ENCODE measurements at places on chromosomes 16 and 17.

DNA sequence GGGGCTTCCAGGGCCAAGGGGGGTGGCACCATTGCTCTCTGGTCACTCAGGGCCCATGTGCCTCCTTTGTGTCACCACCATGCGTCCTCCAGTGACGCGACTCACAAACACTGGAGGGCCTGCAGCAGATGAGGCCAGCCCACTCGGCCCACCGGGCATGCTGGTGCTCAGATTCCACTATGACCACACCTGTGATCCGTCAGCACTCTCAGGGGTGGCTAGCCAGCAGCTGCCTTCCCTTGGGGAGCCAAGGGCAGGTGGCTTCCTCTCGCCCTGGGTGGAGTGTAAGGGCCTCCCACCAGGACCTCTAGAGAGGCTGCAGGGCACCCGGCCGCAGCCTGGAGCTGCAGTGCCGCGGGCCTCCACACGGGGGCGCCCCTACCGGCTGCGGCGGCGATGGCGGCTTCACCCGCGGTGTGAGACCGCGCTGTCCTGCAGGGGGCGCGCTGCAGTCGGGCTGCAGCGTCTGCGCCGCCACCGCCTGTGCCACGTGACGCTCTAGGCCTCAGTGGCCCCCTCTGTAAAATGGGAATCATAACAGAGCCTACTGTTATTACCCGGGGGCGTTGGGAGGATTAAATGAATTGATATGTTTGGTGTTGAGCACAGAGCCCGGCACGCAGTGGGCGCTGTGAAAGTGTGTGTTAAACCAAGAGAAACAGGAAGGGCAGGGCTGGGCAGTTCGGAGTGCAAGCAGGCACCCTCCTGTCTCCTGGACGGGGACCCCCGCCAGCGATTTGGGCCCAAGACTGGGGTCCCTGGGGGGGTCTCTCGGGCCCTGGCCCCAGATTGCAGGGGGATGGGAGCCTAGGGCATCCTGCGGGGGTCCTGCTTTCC, 192.4 kb upstream of the GSE1 start:
- no peak for DNase-seq

DNA sequence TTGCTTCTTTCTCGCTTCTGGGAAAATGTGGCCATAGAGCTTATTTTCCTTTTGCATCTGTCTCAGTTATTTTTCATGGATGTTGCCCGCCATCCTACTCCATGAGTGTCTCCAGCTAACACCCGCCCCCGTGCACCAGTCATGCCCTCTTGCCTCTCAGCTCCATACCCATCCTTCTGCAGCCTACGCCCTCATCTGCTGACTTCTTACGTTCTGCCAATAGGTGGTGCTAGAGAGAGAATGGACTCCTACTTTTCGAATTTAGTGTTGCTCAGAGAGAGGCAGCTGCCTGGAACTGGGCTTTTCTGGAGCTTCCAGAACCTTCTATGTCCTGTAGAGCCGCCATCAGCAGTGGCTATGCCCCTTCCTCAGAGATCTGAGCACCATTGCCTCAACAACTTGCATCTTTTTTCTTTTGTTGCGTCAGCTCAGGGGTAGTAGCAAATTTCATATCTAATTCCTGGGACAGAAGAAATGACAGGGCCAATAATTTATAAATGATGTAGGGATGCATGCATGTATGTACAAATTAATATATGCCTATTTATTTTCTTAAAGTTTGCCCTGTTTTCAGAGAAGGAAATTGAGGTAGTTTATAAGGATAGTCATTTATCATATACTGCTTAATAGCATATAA, 119.7 kb upstream of the MYOCD start:
- peak; percentile 58 for DNase-seq

- DNase-seq = no peak
Observed at GRCh38 chr17:40311575-40311974, 2.6 kb downstream of the RARA start.

GRCh38 chr16:86252596-86252995, 257.7 kb upstream of the FOXF1 start:
- DNase-seq = no peak

GRCh38 chr16:11354733-11355574, 9.7 kb downstream of the RMI2 start:
- DNase-seq = no peak

DNA sequence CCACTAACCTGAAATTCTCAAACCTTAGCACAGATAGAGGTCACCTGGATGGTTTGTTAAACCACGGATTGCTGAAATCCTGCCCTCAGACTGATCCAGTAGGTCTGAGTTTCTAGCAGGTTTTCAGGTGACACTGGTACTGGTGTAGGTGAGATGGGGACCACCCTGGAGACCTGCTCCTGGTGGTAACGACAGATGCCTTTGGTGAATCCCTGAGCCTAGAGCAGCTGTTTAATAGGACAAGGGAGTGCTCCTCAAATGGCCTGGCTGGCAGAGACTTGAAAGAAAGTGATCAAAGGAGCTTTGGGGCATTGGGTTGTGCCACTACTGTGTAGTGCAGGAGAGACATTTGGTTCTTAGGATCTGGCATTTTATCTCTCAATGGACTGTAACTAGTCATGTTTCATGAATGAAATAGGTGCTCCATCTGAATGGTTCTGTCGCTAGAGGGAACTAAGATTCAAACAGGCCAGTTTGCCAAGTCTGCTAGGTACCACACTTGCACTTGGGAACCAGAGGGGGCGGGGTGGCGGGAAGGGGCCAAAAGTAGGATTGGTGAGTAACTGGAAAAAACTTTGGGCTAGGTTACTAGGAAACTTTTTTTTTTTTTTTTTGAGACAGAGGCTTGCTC, 2.9 kb upstream of the IFI35 start:
- DNase-seq = no peak

GRCh38 chr16:945271-946047, 25.3 kb downstream of the LMF1 start:
- DNase-seq = no peak

DNA sequence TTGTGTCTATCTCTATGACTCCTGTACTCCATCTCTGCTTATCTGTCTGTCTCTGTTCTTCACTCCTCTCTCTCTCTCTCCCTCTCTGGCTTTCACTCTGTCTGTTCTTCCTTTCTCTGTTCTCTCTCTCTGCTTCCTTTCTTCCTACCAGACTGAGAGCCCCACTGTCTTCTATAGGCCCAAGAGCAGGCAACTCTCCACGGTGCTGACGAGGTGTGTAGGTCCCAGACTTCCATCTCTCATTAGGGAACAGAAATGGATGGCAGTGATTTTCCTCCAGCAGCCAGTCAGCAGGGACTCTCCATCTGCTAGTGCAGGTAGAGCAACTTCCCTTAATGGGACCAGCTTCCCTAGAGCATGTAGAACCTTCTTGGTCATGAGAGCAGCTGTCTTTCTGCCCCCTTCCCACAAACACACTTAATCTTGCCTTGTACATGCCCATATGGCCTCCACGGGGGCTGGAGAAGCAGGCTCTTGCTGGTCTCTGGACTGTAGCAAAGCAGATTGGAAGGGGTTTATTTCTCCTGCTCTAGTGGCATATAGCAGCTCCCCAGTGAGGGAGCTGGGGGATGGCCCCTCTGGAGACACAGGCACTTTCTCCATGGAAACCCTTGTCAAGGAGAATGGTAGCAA, 47.8 kb upstream of the NLRP1 start:
- DNase-seq = no peak

DNA sequence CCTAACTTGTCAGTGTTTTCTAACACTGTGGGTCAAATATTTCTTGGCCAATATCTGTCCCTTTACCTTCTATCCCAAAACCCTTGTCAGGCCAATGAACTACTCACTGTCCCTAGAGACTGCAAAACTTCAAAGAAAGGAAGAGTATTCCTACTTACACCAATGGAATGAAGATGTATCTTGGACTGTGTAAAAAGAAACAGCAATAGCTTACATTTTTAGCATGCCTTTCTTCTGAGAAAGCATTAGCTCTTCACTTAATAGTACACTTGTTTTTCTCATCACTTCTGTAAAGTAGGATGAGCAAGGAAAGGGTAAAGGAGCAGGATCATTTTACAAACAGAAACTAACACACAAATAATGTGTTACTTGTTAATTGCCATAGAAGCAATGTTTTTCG, 73.9 kb downstream of the STH start:
- peak; percentile 21 for DNase-seq

DNA sequence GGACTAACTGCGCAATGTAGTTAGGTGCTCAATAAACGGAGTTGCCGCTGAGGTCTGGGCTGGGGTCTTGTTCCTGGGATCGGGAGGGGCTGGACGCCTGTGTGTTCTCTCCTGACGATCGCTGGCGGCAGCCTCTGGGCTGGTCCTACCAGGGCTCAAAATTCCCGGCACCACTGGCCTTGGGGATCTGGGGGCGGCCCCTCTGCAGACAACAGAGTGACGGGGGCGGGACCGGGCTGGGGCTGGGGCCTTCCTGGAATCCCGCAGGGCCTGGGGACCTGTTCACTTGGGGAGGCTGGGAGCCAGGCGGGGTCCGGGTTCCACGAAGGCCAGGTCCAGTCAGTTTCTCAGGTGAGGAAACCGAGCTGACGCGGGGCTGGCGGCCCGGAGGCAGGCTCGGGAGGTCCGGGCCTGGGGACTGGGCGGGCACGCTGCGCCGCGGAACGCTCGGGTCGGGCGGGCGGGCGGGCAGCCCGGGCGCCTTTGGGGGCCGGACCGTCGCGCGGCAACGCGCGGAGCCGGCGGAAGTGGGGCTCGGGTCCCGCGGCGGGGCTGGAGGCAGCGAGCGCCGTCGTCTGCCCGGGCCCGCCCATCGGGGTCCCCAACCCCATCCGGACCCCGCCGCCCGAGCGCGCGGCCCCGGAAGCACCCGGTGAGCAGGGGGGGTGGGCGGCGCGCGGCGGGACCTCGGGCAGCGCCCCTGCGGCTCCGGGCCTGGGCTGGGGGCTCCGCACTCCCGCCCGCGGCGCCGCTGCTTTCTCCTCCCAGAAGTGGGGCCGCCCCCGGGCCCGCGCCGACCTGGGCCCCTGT, at the start of gene PIGQ:
Gene PIGQ, plus strand, starts transcription at position 524 of the 810 bp plus-strand sequence. CDS start 4,107 bp downstream, outside the sequence.
- no peak for DNase-seq

DNA sequence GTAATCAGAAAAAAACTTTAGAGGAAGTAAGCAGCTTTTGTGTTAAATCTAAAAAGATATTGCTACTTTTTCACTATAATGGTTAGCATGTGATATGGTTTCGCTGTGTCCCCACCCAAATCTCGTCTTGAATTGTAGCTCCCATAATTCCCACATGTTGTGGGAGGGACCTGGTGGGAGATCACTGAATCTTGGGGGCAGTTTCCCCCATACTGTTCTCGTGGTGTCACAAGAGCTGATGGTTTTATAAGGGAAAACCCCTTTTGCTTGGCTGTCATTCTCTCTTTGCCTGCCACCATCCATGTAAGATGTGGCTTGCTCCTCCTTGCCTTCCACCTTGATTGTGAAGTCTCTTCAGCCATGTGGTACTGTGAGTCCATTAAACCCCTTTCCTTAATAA, 117.1 kb downstream of the KCNJ2 start:
- DNase-seq = no peak

GRCh38 chr17:60933739-60934138, 256.1 kb downstream of the BCAS3 start:
- DNase-seq = no peak

DNA sequence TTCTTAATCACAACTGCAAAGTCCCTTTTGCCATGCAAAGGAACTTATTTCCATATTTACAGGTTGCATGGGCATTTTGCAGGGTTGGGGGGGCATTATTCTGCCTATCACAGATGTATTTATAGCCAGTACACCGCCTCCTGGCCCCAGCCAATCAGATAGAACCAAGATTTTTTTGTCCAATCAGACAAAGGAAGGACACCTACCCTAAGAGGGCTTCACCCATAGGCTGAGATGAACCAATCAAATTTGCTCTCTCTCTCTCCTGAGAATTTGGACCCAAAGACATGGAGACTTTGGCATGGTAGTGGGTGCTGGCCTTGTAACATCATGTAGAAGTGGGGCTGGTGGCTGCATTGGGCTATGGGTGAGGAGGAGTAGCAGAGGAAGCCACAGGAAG, 3.9 kb upstream of the KCNG4 start:
- no peak for DNase-seq

DNA sequence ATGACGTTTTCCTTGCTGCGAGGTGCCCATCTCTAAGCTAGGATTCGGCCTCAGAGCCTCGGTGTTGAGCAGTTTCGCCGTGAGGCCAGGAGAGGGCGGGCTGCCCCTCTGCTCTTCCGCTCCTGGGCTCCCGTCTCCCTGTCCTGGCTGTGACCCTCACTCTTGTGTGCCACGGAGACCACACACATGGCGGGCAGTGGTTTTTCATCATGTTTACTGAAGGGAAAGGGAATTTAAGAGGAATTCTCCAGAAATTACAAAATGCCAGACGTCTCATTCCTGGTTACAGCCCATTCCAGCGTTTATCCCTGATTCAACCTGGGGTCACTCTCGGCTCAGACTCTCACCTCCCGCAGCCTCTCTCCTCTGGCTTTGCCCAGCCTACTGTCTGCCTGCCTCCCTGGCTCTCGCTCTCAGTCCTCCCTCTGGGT, 96.8 kb upstream of the ELAC2 start:
- peak; percentile 5 for DNase-seq

DNA sequence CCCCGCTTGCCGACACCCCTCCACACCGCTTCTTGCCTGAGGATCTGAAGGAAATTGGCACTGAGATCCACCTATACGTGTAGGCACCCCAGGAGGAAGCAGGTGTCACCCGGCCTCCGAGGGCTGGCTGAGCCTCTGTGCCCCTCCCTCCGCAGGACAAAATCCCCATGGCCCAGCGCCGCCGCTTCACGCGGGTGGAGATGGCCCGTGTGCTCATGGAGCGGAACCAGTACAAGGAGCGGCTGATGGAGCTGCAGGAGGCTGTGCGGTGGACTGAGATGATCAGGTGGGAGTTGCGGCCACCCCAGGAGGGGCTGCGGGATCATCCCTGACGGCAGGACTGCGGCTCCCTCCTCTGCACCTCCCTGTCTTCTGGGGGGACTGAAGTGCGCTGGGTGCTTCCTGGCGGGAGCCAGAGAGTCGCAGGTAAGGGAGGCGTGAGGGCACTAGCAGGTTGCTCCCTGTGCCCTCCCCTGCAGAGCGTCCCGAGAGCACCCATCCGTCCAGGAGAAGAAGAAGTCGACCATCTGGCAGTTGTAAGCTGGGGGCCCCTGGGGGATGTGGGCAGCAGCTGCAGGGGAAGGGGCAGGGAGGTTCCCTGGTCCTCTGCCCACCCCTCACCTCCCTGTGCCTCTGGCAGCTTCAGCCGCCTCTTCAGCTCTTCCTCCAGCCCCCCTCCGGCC, 9.0 kb downstream of the NME3 start:
- DNase-seq = no peak

- DNase-seq = peak; percentile 71
Observed at GRCh38 chr16:14399378-14400284, 230.4 kb downstream of the PARN start.

GRCh38 chr17:27760069-27760885, 40.1 kb downstream of the NOS2 start:
- DNase-seq = peak; percentile 41

DNA sequence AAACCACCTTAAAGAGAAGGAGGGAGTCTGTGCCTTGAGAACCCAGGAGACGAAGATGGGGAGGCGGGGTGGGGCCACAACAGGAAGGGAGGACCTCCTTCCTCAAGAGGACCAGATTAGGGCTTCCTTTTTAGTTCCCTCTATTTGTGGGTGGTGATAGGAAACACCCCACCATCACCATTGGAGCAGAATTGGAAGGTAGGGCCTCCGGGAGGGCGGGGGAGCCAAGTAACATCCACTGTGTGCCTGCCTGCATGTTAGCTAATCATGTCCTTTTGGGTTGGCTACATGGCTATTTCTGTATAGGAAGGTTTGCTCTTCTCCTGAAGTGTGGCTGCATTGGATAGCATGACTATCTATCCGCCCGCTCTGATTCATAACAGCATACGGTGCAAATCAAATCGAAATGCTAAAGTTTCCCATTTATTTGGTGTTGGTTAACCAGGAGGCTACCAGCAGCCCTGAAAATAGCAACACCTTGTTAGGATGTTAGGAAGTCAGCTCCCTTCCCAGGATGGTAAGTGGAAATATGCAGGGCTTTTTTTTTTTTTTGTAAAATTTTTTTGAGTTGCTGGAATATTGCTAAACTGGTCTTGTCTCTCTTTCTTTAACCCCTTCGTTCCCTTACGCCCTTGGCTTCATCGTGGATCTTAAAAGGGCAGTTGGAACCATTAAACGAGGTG, 4.2 kb downstream of the SYT17 start:
- DNase-seq = no peak
